ENCODE measurements at places on chromosomes 1 and 21. TPM values are rescaled to one million over a fixed set of nuclear protein-coding genes. Genes with fewer than 3 reads are reported as not detected.

SVBP gene
- total RNA-seq = 28.7 TPM

DNA sequence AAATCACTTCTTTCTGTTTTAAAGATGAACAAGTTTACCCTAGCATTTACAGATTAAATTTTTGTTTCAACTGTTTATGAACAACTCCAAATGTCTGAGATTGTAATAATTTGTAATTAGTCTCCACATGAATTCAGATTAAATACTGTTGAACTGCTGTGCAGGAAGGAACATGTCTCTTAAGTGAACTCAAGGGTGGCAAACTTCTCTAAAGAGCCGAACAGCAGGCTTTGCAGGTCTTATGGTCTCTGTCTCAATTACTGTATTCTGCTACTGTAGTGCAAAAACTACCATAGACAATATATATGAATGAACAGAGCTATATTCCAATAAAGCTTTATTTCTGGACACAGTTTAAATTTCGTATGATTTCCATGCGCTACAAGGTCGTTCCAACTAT is 6.6 kb downstream of the RSBN1 start:
- no peak for DNase-seq

DNA sequence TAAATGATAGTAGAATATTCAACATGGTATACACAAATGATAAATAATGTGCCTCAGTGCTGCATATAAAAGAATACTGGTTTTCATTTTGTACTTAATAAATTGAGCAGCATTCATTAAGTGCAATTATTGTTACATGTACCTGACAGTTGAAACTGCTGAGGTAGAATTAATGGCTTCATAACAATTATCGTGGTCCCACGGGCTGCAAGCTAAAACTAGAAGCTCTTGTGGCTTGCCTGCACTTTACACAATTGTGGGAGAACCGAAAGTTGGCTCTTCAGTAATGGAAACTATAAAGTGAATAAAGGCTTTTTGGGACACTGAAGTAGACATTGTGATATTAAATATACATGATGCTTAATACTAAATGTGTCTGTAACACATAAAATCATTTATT is 23.2 kb downstream of the INSL5 start:
- DNase-seq = no peak

DNA sequence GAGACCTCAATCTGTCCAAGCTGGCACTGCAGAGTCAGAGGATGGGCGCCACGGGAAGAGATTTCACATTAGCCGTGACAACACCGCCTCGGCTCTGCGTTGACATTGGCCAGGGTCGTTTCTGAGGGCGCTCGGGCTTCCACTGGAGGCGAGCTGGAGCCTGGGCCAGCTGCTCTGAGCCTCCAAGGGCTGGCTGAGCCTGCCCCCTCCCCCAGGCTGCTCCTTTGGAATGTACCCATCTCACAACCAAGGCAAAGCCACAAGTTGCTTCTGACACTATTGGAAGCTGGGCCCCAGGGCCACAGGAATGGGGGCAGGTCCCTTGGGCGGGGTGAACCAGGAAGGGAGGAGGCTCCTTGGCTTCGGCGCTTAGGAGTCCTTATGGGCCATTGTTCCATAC is 12.7 kb downstream of the GPR3 start:
- peak; percentile 74 for DNase-seq

GRCh38 chr1:183404476-183404875 is 13.7 kb downstream of the NMNAT2 start:
- DNase-seq = no peak

- no peak for DNase-seq
Observed at GRCh38 chr1:231634323-231635013, 7.9 kb downstream of the DISC1 start.

GRCh38 chr1:244941121-244941520 is 76.8 kb upstream of the HNRNPU start:
- DNase-seq = no peak

DNA sequence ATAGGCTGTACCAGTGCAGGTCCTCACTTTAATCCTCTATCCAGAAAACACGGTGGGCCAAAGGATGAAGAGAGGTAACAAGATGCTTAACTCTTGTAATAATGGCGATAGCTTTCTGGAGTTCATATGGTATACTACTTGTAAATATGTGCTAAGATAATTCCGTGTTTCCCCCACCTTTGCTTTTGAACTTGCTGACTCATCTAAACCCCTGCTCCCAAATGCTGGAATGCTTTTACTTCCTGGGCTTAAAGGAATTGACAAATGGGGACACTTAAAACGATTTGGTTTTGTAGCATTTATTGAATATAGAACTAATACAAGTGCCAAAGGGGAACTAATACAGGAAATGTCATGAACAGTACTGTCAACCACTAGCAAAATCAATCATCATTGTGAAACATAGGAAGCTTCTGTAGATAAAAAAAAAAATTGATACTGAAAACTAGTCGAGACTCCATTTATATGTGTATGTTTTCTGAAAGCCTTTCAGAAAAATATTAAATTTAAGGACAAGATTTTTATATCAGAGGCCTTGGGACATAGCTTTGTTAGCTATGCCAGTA is 7.0 kb downstream of the SOD1 start:
- no peak for DNase-seq
